ENCODE measurements at places on chromosomes 5 and 9.

GRCh38 chr9:81600631-81601030, 88.7 kb downstream of the TLE1 start:
- DNase-seq: no peak

GRCh38 chr5:32542216-32543059, 42.9 kb upstream of the SUB1 start:
- DNase-seq: no peak

- DNase-seq: no peak
These were observed 5.7 kb downstream of the NDST1 start for GRCh38 chr5:150513375-150514309.

DNA sequence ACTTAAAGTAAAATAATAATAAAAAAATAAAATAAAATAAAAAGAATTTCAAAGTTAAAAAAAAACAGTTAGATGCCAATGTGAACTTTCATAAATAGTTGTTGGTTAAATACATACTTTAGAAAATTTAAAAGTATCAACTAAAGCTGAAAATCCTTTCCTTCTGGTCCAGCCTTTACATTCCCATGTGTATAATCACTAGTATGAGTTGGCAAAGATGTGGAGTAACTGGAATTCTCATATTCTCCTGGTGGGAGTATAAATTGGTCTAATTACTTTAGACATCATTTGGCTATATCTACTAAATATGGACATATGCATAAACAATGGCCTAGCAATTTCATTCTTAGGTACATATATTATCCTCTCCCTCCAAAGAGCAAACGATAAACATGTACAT, 619.9 kb downstream of the PTPRD start:
- no peak for DNase-seq

GRCh38 chr9:77987081-77987656, 44.4 kb downstream of the GNAQ start:
- no peak for DNase-seq

GRCh38 chr9:136050701-136051452, 44.2 kb downstream of the NACC2 start:
- DNase-seq: no peak

DNA sequence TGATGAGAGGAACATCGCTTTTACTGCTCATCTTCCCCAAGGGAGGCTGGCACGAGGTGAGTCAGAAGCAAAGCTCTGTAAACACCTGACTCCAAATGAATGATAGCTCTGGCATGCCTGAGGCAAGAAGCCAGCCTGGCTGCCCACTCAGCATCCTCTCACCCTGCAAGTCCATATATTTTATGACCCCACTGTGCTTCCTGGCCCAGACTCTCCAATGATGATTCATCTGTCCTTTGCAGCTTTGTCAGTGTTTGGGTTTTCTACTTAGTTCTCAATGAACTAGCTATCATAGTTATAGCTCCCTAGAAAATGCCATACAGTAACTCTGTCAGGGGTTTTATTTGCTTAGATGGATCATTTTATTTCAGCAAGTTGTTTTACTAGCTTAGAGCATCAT, 52.1 kb upstream of the FSTL4 start:
- DNase-seq: no peak

GRCh38 chr5:149054416-149054815, 8.4 kb downstream of the SH3TC2 start:
- no peak for DNase-seq

- DNase-seq: no peak
These were observed 352.2 kb downstream of the PLK2 start for GRCh38 chr5:58107704-58108103.

DNA sequence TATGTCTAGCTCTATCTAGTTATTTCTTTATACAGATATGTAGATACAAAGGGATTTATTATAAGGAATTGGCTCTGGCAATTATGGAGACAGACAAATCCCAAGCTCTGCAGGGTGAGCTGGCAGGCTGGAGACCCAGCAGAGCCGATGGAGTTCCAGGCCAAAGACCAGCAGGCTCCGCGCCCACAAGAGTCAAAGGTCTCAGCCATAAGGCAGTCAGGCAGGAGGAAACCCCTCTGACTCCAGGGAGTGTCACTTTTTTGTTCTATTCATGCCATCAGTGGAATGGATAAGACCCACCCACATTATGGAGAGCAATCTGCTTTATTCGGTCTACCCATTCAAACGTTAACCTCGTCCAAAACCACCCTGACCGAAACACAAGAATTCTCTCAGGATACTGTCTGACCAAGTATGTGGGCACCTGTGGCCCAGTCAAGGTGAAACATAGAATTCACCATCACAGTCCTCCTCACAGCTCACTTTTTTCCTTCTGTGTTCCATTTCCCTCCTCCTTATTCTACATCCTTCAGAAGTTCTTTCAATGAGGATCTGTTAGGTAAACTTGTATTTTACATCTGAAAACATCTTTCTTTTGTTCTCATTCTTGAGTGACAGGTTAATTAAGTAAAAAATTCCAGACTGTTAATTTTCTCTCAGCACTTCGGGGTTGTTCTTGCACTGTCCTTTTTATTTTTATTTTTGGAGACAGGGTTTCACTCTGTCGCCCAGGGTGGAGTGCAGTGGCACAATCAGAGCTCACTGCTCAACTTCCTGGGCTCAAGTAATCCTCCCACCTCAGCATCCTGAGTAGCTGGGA, 21.2 kb downstream of the RNF130 start:
- no peak for DNase-seq

GRCh38 chr5:65068410-65068809, 299.7 kb downstream of the CWC27 start:
- DNase-seq: peak; percentile 18

- peak; percentile 64 for DNase-seq
These were observed at the start of gene SEPTIN8 for GRCh38 chr5:132777209-132778069. Gene SEPTIN8, minus strand, starts transcription at chr5:132777239. Its CDS starts 102 bp downstream, at chr5:132777137.

GRCh38 chr5:125180231-125180829, 433.9 kb upstream of the ZNF608 start:
- DNase-seq: no peak

- no peak for DNase-seq
These were observed 323.9 kb upstream of the PANK3 start for GRCh38 chr5:168903061-168903460.

DNA sequence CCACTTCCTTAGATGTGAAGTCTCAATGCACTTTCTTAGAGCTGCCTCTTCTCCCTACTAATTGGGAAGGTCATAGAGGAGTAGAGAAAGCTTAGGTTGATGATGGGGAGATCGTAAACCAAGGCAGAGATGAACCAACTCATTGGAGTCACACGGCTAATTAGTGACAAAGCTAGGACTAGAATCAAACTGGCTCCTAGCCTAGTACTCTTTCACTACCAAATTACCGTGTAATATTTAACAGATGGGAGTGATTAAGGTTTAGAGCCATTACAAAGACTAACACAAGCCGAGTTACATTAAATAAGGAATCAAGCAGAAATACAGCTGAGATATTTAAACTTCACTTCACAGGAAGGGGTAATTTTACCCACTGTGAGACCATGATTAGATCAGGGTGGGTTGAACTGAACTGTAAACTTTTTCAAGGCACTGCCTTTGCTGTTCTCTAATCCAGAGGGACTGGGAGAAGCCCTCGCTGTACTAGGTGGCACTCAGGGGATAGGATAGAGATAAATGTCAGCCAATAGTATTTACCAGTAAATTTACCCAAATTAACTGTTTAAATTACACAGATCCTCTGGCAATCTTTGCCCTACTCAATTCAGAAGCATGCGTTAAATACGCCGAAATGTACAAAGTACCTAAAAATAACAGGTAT, 166.4 kb upstream of the PIK3R1 start:
- DNase-seq: no peak

DNA sequence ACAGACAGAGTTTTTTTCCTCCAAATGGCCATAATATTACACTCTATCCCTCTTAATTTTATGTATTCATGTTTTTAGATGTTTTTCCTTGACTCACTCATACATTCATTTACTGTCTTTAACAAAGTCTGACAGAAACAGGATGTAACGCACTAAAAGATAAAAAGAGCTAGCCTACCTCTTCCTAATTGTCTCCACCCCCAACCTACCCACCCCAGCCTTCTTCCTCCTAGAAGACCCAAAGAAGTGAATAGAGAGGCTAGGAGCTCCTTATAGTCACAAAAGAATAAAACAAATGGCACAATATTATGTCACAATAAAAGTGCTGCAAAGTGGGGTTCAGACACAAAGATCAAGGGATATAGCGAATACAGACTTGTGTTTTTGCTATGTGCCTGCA, 719 bp downstream of the NOL8 start:
- DNase-seq: no peak

DNA sequence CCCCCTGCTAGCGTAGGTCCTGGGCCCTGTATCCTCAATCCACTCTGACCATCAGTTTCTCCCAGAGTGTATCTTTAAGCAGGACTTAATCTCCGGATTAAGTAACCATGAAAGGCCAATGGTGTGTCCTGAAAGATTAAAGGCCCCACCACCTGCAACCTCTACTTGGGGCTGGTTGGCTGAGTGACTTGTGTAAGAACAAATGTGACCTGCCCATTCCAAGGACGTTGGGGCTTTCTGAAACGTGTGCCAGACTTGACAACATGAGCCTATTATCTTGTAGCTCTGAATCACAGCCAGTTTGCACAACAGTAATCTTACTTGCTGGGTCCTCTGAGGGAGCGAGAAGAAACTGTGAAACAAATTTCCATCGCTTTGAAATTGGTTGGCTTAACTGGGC, 3.1 kb upstream of the PRELID2 start:
- DNase-seq: no peak

DNA sequence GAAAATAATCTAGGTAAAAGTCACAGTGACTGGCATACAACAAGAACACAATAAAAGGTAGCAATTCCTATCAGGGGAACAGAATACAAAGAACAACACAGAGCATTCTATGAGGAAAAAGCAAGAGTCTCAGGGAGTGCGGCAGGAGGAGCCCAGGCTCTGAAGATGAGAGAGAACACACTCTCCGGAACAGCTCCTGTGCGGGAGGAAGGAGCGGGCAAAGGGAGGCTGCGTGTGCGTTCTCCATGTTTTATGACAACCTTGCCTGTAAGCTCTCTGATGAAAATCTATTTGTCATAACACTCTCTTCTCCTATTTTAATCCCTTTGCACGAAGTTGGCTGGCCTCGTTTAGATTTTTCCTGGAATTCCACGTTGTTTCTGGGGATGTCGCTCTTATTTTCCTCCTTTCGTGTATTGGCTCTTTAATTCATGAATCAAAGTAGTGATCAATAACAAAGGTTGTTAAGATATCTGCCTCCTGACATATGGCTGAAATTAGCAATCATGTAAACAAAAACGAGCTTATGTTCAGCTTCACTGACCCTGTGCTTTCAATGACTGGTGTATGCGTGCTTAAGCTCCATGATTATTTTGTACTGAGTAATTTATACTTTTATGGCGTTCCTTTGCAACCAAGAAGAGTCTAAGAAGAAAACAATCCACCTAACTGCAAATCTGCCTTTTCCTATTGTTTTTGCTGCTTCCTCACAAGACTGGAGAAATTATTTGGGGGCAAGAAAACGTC, 109.5 kb downstream of the MYO10 start:
- no peak for DNase-seq

- no peak for DNase-seq
These were observed 1.3 kb downstream of the MAT2B start for GRCh38 chr5:163506726-163507125.

- DNase-seq: no peak
These were observed 89.6 kb upstream of the CEP78 start for GRCh38 chr9:78146241-78146640.

GRCh38 chr5:882253-883183, 10.1 kb downstream of the BRD9 start:
- no peak for DNase-seq

- DNase-seq: no peak
These were observed 29.8 kb downstream of the MRRF start for GRCh38 chr9:122294531-122294930.

DNA sequence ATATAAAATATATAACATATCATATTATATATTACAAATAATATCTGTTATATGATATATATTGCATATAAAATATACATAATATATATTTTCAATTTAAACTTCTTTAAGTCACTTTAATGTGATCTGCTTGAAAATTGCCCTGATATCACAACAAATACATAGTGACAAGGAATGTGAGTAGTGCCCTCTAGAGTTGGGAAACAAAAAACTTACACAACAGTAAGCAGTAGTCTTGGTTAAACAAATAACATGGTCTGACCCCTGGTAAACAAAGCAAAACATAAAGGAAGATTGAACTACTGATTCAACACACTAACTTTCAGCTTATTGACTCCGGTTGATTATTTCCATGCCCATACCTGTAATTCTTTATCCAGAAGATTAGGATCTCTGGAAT, 188.3 kb upstream of the NMUR2 start:
- no peak for DNase-seq

GRCh38 chr5:91059409-91059808, 323.7 kb downstream of the ARRDC3 start:
- no peak for DNase-seq

DNA sequence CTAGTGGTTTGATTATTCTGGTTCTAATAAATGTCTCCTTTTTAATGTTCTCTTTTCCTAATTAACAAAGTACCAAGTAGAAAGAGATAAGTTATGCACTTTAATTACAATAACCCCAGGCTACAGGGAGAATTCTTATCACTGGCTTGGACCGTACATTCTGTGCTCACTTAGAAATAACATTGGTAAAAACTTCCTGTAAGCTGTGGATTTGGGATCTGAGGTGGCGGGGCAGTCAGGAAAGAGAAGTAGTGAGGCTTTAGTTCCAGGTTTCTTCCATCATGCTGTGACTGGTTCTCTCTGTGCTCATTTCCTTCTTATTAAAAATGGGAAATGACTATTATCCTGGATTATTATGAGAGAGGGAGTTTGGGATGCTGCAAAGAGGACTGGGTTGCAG, 142.0 kb downstream of the EGFLAM start:
- DNase-seq: no peak

DNA sequence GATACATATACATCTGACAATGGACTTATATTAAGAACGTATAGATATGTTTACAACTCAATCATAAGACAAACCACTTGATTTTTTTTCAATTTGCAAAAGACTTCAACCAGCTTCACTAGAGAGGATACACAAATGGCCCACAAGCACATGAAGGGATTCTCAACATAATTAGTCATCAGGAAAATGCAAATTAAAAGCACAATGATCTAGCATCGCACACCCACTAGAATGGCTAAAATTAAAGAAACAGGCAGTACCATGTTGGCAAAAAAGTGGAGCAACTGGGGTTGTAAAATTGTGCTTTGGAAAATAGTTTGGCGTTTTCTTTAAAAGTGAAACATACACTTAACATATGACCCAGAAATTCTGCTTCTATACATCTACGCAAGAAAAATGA, 80.0 kb upstream of the TRIO start:
- no peak for DNase-seq
